T-helper 1 cell treated with Interleukin-12 subunit alpha and Interleukin-12 subunit beta and Interleukin-4 antibody, amounts not matched to agents 30 ng/mL and 1 ng/mL, for 36 hours (primary cell): ENCODE measurements at places on chromosomes 7 and 10. TPM values are rescaled to one million over a fixed set of nuclear protein-coding genes. Genes with fewer than 3 reads are reported as not detected.

The KCP gene
- total RNA-seq = 0.10 and 0.20 TPM in 2 replicates

The FAM25A gene
- not detected in 2 replicates for total RNA-seq

The CDC14C gene
- not detected in 2 replicates for total RNA-seq

The SLC16A9 gene
- 2.4 and 2.9 TPM in 2 replicates for total RNA-seq

The ANKRD30A gene
- not detected in 2 replicates for total RNA-seq

The CPSF4 gene
- 68.0 and 70.2 TPM in 2 replicates for total RNA-seq

The CTAGE4 gene
- total RNA-seq = 0.49 and 1.0 TPM in 2 replicates

The SPDYE17 gene
- not detected in 2 replicates for total RNA-seq

The CPXM2 gene
- total RNA-seq = not detected in 2 replicates

The SORCS1 gene
- total RNA-seq = not detected in 2 replicates

The NEUROD6 gene
- not detected in 2 replicates for total RNA-seq
